ENCODE measurements at places on chromosomes 6 and 20.

DNA sequence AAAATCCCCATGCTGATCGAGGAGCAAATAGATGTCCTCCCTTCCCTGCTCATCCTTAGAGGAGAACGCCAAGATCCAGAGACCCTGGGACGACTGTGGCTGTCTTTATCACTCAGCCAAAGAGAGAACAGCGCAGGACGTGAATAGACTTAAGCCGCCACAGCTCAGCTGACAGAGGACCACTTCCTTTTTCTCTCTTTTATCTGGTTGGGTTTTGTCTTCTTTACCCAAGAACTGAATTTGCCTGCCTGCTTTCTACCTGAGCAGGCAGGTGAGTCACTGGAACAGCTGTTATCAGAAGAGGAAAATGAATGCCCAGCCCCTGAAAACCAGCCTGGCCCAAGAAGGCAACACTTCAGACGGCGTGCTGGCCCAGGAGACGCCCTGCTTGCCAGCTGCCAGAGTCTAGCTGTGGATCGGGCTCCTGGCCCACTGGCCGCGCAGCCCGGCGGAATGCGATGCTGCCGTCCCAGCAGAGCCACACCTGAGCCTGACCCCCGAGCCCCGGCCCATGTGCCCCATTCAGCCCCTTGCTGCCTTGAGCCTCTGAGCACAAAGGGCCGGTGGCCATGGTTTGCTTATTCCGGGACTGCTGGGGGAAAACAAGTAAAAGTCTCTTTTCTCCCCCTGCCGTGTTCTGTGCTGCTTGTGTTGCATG lies 82.1 kb downstream of the TCP11 start:
- no peak for DNase-seq

DNA sequence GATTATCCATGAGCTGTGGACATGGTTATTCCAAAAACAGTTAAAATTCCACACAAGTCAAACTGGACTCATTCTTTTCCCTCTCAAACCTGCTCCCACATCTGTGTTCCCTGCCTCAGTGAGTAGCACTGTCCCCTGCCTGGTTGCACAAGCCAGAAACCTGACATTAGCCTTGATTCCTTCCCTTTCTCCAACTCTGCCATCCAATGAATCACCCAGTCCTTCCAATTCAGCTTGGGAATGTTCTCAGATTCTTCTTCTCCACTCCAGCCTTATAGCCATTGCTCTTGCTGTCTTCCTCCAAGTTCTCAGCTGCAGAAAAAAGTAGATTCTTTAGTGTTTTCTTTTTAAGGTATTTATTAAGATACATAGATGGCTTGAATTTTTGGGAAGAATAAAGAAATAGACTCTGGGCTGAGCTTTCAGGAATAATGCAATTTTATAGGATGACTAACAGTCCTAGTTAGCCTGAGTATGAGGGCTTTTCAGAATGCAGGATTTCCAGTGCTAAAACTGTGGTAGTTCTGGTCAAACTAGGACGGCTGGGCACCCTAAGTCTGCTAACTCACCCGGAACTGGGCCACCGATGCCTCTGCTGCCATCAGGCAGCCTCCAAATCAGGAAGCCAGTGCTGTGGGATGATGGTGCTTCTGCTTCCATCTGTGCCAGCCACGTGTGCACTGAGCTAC lies 18.2 kb upstream of the SASH1 start:
- DNase-seq = no peak

- no peak for DNase-seq
Measured at GRCh38 chr20:32925481-32926196, 66.9 kb downstream of the EFCAB8 start.

- DNase-seq = no peak
Measured at GRCh38 chr6:30547454-30547853, 8.8 kb downstream of the GNL1 start.

- DNase-seq = no peak
Measured at GRCh38 chr20:57932227-57932864, 222.5 kb upstream of the PMEPA1 start.
